ENCODE measurements at places on chromosomes 1 and 21. TPM values are rescaled to one million over a fixed set of nuclear protein-coding genes. Genes with fewer than 3 reads are reported as not detected.

Gene TMIGD3
- not detected for total RNA-seq

Gene LCE2B
- total RNA-seq = not detected

Gene THEM5
- total RNA-seq = not detected

Gene INKA2
- total RNA-seq = 2.5 TPM

Gene SLAMF7
- total RNA-seq = 1.1 TPM

Gene FCAMR
- not detected for total RNA-seq

Gene LRRIQ3
- total RNA-seq = 0.76 TPM
